Stimulated activated effector memory CD8-positive, alpha-beta T cell treated with anti-CD3 and anti-CD28 coated beads, Interleukin-12 subunit alpha, Interleukin-12 subunit beta, amount 100 ng/mL, for 72 hours (primary cell): ENCODE measurements at places on chromosomes 1 and 21.

DNA sequence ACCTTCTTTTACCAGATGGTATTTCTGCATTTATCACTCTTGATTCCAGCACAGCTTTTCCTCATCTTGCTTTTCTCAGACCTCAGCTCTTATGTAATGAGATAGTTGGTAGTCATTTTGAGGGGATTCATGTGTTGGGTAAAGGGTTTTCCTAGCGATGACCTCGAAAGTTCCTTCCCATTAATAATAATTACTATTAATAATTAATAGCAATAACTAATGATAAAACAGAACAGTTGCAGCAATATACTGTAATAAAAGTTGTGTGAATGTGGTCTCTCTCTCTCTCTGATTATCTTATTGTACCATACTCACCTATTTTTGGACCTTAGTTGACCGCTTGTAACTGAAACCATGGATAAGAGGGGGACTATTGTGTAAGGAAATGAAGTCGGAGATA lies 14.2 kb downstream of the CAMTA1 start:
- DNase-seq = no peak

DNA sequence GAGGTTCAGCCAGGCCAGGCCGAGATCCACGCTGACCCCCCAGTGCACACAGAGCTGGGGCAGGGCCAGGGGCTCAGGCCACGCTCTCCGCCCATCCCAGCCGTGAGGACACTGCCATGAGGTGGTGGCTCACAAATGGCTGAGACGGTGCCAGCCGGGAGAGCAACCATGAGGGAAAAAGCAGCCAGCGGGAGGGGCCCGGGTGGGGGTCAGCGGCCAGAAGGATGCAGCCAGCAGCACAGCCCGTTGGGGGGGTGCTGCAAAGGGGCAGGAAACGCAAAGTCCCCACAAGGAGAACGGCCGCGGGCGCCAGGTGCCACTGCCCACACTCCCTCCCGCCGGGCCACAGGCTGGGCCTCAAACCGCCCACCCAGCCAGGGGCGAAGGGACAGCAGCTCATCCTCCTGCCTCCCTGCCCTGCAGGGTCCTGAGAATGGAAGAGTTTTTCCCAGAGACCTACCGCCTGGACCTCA lies 8.3 kb downstream of the TTLL10 start:
- no peak for DNase-seq

GRCh38 chr1:234921266-234922062 lies 207.2 kb downstream of the TOMM20 start:
- no peak for DNase-seq

GRCh38 chr1:37726751-37727585 lies 34.7 kb downstream of the CDCA8 start:
- DNase-seq = no peak

DNA sequence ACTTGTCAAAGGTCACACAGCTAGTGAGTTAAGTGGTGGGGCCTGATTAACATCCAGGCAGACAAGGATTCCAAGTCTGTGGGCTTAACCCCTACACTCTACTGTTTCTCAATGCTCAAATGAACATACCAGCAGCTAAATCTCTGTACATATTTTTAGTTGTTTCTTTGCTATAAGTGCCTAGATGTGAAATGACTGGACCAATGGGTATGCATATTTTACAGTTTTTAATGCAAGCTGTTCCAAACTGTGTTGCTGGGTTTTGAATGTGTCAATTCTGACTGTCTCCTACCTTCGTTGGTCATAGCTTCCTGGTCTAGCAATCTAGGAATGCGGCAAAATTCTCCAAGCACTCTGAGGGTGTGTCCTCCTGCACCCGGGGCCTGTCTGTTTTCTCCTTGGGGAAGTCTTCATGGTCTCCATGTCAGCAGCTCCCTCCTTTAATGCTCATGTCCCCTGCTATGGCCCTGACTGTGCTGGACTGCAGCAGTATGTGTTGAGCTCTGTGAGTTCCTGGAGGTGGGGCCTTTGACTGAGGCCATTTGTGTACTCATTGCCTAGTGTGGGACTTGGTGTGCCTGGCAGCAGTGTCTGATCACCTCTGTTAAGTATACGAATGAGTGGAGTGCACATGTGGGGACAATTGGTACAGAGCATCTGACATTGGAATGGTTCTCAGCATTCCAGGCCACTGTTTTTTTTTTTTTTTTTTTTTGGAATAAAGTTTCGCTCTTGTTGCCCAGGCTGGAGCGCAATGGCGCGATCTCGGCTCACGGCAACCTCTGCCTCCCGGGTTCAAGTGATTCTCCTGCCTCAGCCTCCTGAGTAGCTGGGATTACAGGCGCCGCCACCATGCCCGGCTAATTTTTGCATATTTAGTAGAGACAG lies 72.9 kb upstream of the SLC2A1 start:
- no peak for DNase-seq

DNA sequence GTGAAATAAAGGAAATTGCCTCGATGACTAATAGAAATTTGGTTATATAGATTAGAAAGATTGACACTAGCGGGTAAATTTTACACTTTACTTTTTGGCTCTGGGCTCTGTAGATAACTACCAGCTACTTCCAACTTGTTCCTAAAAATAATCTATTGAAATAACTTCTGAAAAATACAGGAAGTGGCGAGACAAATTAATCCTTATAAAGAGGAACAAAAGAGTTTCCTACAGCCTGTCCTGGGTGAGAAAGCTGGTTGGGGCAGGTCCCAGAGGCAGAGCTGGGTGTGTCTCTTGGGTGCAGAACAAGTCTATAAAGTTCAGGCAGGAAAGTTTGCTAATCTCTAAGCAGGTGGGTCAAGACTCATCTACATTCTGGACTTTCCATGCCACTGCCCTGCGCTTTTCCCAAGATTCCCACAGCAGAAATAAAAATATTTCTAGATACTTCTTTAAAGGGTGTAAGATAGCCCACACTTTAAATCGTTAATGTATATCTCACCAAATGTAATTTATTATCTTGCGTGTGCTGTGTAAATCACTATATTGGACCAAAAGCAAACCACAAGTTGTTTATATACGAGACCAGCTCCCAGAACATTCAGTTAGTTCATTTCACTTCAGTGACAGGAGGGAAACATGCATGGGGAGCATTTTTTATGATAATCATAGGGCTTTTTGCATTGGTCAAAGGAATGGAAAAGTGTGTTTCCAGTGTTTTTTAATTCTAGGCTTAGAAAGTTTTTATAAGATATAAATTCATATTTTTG lies 70.1 kb upstream of the NRIP1 start:
- DNase-seq = no peak

GRCh38 chr1:183648042-183648441 lies 5.1 kb downstream of the APOBEC4 start:
- no peak for DNase-seq

- DNase-seq = no peak
Measured at GRCh38 chr1:45542591-45542990, 8.0 kb upstream of the AKR1A1 start.

DNA sequence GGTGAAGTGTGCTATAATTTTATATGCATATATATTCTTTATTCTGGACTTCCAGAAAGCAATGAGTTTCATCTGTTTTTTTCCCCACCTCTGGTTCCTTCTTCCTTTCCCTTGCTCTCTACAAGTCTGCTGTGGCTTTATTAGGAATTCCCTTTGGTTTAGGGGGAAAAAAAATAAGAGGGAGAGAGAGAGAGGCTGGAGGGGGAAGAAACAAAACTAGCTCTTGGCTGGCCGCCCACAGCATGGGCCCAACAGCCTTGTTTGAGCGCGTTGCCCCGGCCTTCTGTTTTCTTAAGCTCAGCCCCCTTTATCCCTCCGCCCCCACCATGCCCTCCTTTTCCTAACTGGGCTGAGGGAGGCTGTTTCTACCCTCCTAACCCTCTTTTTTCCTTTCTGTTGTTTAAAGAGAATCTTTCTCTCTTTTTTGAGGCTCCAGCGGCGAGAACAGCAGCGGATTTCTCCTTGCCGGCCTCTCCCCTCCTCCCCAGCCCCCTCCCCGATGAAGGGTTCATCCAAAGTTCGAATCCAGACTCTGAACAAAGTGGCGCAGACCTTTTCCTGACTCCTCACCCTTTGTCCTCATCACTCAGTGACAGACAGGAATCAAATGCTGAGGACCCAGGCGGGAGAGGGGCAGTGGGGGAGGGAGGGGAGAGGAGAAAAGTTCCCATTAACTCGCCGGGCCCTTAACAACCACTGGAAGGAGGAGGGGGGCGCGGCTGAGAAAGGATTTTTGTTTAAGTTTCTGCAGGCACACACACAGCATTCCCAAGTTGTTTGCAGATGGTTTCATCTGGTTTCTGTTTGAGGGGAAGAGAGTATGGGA lies 29.7 kb downstream of the PBX1 start:
- DNase-seq = no peak

DNA sequence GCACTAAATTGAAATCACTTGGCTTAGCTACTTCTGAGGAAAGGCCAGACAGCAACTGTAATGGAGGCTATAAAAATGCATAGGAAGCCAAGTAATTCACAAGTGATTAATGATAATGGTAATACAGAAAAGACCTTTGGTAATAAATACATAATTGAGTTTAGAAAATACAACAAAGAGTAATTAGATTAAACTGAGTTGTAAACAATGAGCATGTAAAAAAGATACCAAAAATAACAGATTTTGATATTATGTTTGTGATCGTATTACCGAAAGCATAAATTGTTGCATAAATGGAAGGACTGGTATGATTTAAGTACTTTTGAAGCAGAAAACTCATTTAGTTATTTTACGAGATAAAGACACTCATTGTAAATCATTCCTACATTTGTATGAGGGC lies 556.7 kb upstream of the TMPRSS15 start:
- no peak for DNase-seq

- no peak for DNase-seq
Measured at GRCh38 chr1:93569489-93569888, 112.1 kb downstream of the BCAR3 start.

DNA sequence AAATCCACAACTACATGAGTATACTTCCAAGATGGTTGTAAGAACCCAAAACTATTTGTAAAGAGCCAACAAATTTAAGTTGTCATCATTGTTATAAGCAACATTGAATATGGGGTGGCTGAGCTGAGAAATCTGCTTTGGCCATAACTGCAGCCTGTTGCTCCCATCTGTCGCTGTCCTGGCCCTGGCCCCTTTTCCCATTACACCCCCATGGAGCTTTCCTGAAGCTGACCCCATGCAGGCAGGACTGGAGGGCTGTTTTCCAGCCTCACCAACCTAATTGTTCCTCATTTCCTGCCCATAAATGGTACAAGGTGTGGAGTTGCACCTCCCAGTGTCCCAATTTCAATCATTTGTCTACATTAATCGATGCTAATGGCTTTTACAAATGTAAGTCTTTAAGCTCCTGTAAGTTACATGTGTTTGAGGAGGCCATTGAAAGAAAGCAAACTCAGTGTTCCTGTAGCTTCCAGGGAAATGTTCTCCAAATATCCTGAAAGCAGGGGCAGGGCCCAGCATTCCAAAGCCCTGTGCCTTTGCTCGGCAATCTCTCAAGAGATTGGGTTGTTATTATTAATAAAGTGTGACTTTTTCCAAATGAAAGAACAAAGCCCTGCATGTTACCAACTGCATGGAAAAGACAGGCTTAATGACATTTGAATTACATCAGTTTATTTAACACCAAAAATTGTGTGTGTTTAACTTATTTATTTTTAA lies 545.9 kb downstream of the PLPP3 start:
- DNase-seq = no peak

DNA sequence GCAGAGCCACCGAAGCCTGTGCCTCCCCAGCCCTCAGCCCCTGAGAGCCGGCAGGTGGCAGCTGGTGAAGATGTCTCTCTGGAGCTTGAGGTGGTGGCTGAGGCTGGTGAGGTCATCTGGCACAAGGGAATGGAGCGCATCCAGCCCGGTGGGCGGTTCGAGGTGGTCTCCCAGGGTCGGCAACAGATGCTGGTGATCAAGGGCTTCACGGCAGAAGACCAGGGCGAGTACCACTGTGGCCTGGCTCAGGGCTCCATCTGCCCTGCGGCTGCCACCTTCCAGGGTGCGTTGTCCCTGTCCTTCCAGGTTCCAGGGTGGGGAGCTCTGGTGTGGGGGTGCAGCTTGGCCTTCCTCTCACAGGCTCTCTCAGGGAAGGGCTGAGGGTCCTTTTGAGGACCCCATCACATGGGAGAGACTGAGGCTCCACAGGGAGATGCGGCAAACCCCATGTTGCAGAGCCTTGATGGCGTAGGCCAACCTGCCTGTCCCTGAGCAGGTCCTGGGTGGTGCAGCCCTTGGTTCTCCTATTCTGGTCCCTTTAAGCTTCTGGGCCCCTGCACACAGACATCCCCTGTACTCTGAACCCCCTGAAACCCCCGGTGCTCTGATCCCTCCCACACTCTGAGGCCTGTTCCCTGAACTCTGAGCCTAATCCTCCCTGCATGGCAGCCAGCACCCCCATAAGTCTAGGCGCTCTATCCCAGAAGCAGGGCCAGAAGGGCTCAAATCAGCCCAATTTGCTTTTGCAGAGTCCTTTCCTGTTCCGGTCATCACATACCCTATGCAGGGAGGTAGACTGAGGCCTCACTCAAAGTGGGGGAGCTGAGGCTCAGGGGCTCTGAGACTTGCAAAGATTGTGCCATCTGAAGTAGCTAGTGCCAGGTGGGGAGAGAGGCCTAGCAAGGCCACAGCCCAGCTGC lies 88.5 kb downstream of the TRIM11 start:
- DNase-seq = no peak

DNA sequence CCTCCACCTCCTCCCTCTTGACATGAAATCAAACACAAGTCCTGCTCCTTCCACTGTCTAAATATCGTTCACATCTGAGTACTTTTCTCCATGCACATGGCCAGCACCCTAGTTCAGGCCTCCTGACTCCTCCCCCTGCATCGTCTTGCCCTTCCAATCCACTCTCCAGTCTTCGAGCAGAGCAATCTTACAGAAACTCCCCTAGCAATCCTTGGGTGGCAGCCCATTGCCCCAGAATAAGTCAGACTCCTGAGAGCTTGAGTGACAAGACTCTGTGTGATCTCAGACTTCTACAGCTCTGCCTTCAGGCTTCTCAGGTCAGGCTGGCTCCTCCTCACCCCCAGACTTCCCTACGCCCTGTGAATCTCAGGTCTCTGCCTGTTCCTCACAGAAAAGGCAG lies 5.5 kb downstream of the SH2D2A start:
- no peak for DNase-seq

DNA sequence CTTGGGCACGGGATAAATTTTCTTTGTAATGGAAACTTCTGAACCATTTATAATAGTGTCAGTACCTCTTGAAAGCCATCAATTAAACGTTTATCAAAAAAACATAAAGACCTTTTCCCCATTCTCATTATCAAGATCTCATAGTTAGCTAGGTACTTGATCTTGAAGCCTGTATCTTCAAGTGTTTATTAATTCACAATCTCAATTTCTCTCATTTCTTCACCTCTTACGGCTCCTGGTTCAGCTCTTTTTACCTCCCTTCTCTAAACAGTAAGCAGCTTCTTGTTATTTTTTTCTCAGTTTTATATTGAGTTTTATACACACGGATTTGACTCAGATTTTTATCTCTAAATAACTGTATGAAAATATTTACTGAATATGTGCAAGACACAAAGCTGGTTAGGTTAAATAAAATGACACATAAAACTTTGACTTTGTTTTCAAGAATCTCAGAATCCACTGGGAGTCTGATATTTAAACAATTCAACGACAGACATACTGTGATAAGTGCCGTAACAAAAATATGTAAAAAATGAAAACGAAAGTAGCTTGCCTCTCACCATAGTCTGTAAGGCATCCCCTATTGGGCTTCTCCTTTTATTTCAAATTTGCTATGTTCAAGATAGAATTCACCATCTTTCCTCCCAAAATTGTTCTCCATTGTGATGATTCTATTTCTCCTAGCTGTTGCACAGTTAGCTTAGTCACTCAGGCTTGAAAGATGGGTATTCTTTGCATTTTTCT lies 411.6 kb upstream of the ZRANB2 start:
- DNase-seq = no peak

GRCh38 chr1:59128784-59129227 lies 168.1 kb upstream of the FGGY start:
- no peak for DNase-seq
